ENCODE measurements at places on chromosomes 1 and 21.
A peak's percentile ranks its signal among the peaks of the same experiment; 100 is the strongest.

DNA sequence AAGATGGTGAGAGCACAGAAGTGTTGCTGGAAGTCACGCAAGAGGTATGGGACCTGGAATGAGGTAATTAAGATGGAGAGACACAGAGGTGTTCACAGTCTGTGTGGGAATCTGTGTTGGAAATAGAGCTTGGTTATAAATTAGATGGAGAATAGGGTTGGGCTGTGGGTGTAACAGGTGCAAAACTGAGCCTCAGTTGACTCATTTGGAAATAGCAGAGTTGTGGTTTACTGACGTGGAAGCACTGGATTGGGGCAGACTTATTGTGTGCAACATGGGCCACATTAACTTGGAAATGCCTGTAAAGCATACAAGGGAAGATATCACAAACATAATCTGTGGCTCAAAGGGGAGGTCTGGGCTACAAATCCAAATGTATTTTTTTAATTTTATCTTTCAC, 13.0 kb downstream of the CAMSAP2 start:
- no peak for DNase-seq

- no peak for DNase-seq
Observed at GRCh38 chr1:96553811-96554210, 167.8 kb upstream of the PTBP2 start.

- no peak for DNase-seq
Observed at GRCh38 chr1:7379441-7379971, 391.6 kb upstream of the VAMP3 start.

DNA sequence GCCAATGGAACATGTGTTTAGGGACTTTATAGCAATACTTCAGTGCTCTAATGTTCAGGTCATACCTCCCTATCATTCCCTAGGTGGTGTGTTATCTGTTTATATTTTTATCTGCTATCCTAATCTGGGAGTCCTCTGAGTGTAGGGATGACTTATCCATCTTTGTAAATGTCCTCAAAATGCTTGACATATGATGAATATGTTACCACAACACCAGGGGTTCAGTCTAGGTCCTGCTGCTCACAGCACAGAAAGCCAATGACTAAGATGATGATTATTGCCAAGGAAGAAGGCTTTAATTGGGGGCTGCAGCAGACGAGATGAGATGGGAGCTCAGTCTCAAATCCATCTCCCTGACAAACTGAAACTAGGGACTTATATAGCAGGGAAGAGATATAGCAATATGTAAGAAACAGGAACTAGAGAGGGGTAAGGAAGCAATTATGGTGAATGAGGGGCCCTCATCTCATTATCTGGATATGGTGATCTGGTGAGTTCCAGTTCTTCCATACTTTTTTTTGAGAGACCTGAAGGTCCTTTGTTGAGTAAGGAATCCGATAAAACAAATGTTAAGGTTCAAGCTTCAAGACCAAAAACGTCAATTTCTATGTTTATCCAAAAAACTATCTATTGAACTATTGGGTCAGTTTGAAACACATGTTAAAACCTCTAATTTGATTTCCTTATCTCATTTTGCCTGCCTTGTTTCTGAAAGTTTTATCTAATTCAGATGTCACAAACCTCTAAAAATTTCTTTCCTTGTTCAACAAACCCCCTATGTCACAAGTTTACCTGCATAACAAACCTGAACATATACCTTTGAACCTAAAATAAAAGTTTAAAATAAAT, 256.7 kb upstream of the CACYBP start:
- DNase-seq = no peak

GRCh38 chr1:95041491-95042165, 31.1 kb downstream of the ALG14 start:
- no peak for DNase-seq

GRCh38 chr21:14088391-14088790, 122.4 kb downstream of the LIPI start:
- DNase-seq = no peak

DNA sequence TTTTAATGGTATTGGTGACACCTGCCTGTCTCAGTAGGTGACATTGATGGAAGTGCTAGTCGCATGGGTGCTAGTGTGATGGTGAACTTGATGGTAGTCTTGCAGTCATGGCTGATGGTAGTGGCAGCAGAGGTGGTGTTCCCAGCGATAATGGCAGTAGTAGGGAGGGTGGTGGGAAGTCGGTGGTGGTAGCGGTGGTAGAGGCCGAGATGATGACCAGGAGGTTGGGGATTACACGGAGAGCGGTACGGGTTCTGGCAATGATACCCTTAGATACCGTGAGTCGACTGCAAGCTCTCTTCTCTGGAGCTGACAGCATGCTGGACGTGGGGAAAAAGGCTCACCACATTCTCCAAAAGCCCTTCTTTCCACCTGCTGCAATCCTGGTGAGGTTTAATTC, 99.4 kb upstream of the SLC2A1 start:
- DNase-seq = peak; percentile 61

DNA sequence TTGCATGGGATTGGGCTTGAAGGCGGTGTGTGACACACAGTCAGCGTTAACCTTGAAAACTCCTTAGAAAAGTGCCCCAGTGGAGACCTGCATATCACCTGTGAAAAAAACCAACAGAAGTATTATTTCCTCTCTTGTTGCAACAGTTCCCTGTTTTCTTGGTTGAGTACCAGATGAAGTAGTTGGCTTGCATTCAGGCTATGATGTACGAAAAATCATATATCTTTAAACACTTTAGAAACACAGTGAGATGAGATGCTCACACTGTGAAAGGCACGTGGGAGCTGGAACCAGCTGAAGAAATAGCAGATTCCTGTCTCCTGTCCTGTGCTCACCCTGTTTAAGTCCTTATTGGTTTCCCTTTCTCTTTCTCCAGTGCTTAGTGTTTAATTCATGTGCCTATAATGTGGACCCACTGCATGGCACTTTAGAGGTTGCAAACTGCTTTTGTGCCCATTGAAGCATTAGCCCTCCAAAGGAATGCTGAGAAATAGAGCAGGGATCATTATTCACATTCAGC, 2.8 kb downstream of the CAMK1G start:
- no peak for DNase-seq

GRCh38 chr1:53270107-53270506, 31.8 kb upstream of the MAGOH start:
- DNase-seq = no peak
